Urinary bladder (tissue), 4 donors: ENCODE measurements at places on chromosomes 5 and 9.

- DNase-seq = no peak
Observed at GRCh38 chr5:101955891-101956290, 340.2 kb downstream of the SLCO4C1 start.

DNA sequence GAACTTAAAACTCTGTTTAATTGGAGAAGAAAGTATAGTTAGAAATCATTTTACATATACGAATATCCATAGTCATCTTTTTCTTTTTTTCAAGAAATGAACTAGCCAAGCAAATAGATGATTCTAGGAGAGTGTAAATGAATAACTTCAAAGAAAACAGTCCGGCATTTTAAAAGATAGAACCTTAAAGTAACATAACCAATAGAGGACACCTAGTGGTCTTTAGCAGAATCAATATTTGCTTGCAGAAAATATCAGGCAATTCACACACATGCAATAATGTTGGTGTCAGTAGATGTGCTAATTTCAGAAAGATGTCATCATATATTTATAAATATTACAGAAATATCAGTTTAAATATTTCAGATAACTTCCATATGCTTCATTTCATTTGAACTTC lies 57.1 kb downstream of the HCN1 start:
- DNase-seq = no peak

GRCh38 chr5:175677571-175677970 lies 19.7 kb downstream of the HRH2 start:
- DNase-seq = no peak

- no peak for DNase-seq
Observed at GRCh38 chr5:154039458-154039829, 677 bp downstream of the MFAP3 start.

- no peak for DNase-seq
Observed at GRCh38 chr5:158463188-158463587, 604.2 kb upstream of the CLINT1 start.

GRCh38 chr5:42467981-42468524 lies 44.8 kb downstream of the GHR start:
- no peak for DNase-seq

GRCh38 chr9:90423661-90424193 lies 218.9 kb downstream of the DIRAS2 start:
- DNase-seq = no peak

DNA sequence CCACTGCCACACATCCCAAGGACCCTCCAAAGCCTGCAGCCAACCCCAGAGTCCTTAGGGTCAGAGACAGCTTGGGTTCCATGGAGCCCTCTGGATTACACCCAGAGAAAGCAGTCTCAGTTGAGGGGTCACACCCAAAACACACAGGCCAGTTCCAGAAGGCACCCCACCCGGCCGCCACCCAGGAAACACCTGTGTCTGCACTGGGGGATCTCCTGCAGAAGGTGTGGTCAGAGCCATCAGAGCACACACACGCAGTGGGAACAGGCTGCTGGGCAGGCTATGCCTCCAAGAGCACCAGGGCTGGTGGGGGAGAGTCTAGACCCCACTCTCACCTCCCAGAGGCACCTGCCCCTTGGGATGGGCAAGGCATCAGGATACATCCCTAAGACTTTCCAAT lies 27.3 kb downstream of the NIPAL4 start:
- DNase-seq = no peak

DNA sequence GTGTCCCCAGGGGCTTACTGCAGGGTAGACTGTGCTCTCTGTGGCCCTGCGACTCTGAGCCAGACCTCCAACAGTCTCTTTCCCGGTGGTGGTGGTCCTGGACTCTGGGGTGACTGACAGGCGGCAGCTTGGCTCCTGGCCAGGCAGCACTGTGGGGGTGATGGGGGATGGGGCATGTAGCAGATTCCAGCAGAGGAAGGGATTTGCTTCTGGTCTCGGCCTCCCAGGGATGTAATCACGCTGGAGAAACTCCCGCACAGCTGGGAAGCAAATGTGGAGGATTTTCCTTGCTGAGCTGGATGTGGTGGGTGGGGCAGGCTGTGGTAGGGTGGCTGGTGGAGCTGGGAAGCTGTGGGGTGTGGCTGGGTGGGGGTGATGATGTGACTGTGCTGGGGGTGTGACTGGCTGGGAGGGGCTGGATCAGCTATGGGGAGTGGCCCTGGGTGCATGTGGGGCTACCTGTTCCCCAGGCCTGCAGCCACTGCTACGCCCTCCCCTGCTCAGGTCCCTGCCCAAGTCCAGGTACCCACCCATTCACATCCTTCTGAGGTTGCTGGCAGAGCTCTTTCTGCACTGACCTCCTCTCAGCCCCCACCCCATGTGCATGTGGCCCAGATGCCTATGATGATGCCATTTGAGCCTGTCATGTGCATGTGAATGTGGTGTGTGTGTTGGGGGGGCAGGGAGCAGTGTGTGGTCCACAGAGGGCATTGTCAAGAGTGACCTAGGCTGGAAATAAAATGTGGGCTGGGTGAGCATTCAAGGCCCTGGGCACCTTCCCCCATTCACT lies 3.8 kb downstream of the NDST1 start:
- DNase-seq = no peak

DNA sequence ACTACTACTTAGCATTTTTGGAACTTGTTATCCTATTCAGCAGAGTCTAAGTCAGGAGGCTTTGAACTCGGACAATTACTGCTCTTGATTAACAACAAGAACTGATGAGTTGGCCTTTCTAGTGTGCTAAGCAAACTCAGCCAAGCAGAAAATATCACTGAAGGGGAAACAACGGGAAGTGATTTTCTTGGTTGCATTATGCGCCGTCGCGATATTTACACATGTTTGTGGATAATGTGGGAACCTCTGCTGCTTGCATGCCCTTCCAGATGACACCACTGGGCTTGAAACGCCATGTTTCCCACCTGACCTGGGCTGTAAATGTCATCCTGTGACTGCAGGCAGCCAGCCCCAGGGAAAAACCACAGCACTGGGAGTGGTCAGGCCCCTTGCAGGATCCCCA lies 205.5 kb downstream of the PAX5 start:
- no peak for DNase-seq

- DNase-seq = no peak
Observed at GRCh38 chr5:77312413-77312812, 101.9 kb downstream of the PDE8B start.

GRCh38 chr9:79672236-79672635 lies 100.5 kb downstream of the TLE4 start:
- DNase-seq = no peak

- no peak for DNase-seq
Observed at GRCh38 chr5:155665361-155665760, 651.8 kb downstream of the KIF4B start.

- no peak for DNase-seq
Observed at GRCh38 chr5:132477784-132478365, 12.7 kb downstream of the IRF1 start.

GRCh38 chr5:143931986-143932385 lies 120.0 kb downstream of the HMHB1 start:
- DNase-seq = no peak

- no peak for DNase-seq
Observed at GRCh38 chr5:72459089-72459661, 48.0 kb downstream of the ZNF366 start.

GRCh38 chr9:122076117-122076516 lies 17.0 kb downstream of the TTLL11 start:
- no peak for DNase-seq

DNA sequence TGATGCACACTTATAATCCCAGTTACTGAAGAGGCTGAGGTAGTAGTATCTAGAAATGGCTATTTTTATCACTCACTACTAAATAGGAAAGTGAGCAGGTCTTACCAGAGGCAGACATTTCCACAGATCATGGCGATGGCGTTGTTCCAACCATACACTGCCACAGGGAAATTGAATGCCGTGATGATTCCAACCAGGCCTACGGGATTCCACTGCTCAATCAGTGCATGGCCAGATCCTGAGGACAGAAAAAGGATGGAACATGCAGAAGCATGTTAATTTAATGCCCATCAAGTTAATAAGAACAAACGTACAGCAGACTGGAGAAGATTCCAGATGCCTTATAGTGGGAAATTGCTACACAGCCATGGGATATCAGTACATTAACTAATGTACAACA lies 18.0 kb downstream of the ALDH7A1 start:
- no peak for DNase-seq

DNA sequence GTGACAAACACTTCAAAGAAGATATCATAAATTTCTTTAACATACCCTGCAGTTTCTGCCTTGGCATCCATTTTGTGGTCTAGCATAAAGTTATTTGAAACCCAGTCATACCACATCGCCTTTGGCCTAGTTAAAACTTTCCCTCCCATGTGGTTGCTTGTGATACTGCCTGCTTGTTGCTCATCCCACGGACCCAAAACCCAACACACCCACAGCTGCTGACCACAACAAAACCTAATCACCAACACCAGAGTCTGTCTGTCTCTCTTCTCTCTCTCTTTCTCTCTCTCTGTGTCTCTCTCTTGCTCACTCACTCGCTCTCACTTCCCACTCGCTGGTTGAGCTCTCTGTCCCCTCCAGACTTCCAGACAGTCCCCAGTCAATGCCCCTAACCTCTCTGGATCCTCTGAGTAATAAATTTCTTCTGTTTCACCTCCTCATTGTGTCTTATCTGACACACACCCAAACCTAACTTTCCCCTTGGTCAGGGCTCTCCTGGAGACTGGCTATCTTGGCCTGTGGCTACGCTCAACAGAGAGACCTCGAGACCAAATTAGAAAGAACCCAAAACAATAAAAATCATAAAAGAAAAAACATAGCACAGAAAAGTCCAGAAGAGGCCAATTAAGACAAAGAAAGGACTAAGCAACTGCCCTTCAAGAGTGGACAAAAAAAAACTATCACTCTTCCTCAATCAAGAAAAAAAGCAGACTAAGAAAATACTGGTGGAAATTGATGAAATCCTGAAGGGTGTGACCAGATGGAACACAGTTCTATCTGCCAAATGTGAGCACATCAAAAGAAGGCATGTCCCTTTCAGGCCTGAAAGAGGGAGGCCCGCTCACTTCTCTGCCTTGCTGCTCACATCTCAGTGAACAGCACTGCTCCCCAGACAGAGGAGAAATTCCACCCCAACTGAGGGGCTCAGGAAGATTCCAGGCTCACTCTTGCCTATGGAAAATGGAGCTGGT lies 41.5 kb downstream of the TTLL11 start:
- no peak for DNase-seq

GRCh38 chr5:124034083-124034700 lies 522.2 kb downstream of the CSNK1G3 start:
- DNase-seq = no peak

- no peak for DNase-seq
Observed at GRCh38 chr5:39623291-39623865, 198.6 kb upstream of the DAB2 start.

GRCh38 chr9:77763566-77763965 lies 115.4 kb upstream of the GNA14 start:
- no peak for DNase-seq

GRCh38 chr5:97072696-97073095 lies 69.7 kb downstream of the LIX1 start:
- no peak for DNase-seq

- DNase-seq = no peak
Observed at GRCh38 chr9:80932181-80932580, 757.2 kb downstream of the TLE1 start.

GRCh38 chr5:146388386-146388785 lies 49.7 kb downstream of the POU4F3 start:
- DNase-seq = no peak

GRCh38 chr9:93681269-93682154 lies 105.1 kb downstream of the PHF2 start:
- DNase-seq = no peak
